ENCODE measurements at places on chromosomes 2 and 18. TPM values are rescaled to one million over a fixed set of nuclear protein-coding genes. Genes with fewer than 3 reads are reported as not detected.

Gene SLC5A7
- not detected for total RNA-seq

Gene COLEC12
- total RNA-seq, result not detected

Gene FOXI3
- not detected for total RNA-seq

Gene HOXD13
- total RNA-seq, result not detected

Gene TRMT61B
- total RNA-seq, result 14.3 TPM

Gene DLGAP1
- not detected for total RNA-seq

Gene COL3A1
- total RNA-seq, result not detected

Gene POTEF
- not detected for total RNA-seq

Gene ST6GAL2
- not detected for total RNA-seq

Gene SH3RF3
- total RNA-seq, result 0.23 TPM

Gene NEURL3
- 0.16 TPM for total RNA-seq

Gene IKZF2
- 8.3 TPM for total RNA-seq

Gene ABCG5
- not detected for total RNA-seq

Gene STARD6
- not detected for total RNA-seq

Gene VWC2L
- total RNA-seq, result not detected

Gene DSC2
- total RNA-seq, result not detected

Gene SNED1
- total RNA-seq, result 29.8 TPM

Gene DPP10
- total RNA-seq, result not detected

Gene SFTPB
- total RNA-seq, result not detected

Gene SP5
- 0.09 TPM for total RNA-seq

Gene MAL
- 187 TPM for total RNA-seq

Gene RBM44
- total RNA-seq, result 0.93 TPM

Gene ANKRD62
- total RNA-seq, result not detected

Gene ESCO1
- 19.9 TPM for total RNA-seq

Gene HRH4
- total RNA-seq, result 2.0 TPM

Gene CRYBA2
- not detected for total RNA-seq

Gene FOSL2
- 29.6 TPM for total RNA-seq

Gene HOXD9
- total RNA-seq, result not detected

Gene POTEJ
- total RNA-seq, result not detected

Gene SLC8A1
- total RNA-seq, result 1.9 TPM

Gene LYPD6B
- not detected for total RNA-seq

Gene SERPINB7
- total RNA-seq, result not detected

Gene HAAO
- total RNA-seq, result 2.2 TPM

Gene PGAP1
- 28.1 TPM for total RNA-seq

Gene OR6B2
- not detected for total RNA-seq
